Heart right ventricle (tissue), 16 donors: ENCODE measurements at places on chromosomes 1 and 21. TPM values are rescaled to one million over a fixed set of nuclear protein-coding genes. Genes with fewer than 3 reads are reported as not detected.

DNA sequence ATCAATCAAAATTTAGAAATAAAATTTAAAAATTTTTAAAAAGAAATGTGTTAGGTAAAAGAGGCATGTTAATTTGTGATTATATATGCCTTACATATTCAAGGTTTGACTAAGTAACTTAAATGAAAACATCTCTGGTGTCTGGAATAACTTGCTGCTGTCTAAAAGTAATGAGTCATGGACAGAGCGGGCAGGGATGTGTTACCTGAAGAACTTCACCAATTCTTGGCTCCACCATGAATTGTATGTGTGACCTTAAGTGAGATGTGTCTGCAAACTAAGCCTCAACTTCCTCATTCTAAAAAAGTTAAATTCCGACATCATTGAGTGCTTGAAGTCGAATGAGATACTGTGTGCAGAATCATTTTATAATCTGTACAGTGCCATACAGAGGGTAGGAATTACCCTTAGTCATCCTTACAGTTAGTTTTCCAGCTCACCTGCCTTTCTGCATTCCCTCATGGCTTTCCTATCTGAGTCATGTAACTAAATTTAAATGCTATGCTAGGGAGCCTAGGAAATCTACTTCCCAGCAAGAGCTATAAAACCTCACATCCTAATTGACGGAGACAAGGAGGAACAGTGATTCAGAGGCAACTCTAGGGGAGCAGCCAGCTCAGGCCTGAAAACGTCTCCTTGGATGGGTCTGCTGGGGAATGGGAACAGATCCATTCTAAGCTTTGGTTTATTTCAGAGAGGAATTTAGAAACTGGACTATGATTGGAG lies 100.7 kb upstream of the TSPAN2 start:
- DNase-seq = no peak

The ATP1A2 gene
- 231 TPM for total RNA-seq

DNA sequence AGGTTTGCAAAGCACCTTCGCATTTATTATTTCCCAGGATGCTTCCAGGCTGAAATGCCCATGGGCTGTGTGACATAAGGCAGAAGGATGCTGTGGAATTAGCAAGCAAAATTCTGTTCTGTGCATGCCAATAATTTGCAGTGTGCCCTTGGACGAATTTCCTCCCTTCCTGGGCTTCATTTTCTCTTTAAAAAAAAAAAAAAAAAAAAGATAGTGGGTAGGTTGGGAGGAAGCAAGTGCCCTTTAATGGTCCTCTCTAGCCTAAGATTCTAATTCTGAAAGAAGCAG lies 2.5 kb upstream of the ID3 start:
- no peak for DNase-seq

The PWP2 gene
- total RNA-seq = 1.0 TPM

The ANGEL2 gene
- total RNA-seq = 13.8 TPM

DNA sequence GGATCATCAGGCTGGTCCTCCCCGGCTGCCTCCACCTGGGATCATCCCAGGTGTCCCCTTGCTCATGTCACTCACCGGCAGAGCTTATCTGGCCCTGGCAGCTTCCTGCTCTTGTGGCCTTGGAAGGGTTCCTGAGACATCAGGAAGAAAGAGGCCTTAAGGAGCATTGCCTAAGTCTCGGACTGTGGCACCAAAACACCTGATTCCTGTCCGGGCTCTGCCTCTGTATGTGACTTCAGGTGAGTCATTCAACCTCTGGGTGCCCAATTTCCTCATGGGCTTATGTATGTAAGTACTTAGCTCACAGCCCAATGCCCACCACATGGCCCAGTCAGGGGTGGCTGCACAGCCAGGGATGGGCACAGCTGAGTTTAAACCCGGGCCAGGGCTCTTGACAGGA lies 255.9 kb upstream of the VAMP3 start:
- no peak for DNase-seq

The CFAP74 gene
- total RNA-seq = not detected

GRCh38 chr1:242522996-242523718 lies 1.3 kb downstream of the PLD5 start:
- no peak for DNase-seq

DNA sequence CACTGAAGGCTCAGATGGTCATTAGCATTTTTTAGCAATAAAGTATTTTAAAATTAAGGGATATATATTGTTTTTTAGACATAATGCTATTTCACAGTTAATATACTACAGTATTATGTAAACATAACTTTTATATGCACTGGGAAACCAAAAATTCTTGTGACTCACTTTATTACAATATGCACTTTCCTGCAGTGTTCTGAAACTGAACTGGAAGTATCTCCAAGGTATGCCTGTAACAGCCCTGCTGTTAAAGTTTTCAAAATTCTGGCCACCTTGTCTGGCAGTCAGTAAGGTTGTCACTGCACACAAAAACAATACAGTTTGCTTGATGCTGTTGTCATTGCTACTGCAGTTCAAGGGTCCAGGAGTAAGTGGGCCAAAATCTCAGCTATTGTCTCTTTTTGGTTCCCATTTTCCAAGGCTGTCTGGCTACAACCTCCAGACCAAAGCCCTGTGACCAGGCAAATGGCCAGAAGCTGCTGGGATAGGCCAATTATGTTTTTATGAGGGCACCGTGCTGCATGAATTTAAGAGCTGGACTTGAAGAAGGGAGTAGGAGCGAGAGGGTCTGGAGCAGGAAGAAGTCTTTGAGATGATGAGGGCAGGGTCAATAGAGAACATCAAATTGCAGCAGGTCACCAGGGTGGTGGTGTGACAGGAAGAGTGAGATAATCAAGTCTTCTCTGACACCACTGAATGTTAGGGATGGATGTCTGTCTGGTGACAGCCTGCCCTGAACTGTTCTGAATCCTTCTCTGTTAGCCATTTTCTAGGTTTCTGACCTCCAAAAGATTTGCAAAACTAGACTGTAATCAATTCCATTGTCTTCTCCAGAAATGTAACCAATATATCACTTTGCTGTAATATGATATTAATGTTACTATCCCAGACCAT lies 82.3 kb upstream of the CACHD1 start:
- no peak for DNase-seq

- DNase-seq = no peak
Measured at GRCh38 chr1:240287722-240288121, 196.0 kb downstream of the FMN2 start.

GRCh38 chr1:41238311-41238988 lies 3.7 kb downstream of the SCMH1 start:
- no peak for DNase-seq

- DNase-seq = no peak
Measured at GRCh38 chr1:156583821-156584622, 4.5 kb downstream of the TTC24 start.

DNA sequence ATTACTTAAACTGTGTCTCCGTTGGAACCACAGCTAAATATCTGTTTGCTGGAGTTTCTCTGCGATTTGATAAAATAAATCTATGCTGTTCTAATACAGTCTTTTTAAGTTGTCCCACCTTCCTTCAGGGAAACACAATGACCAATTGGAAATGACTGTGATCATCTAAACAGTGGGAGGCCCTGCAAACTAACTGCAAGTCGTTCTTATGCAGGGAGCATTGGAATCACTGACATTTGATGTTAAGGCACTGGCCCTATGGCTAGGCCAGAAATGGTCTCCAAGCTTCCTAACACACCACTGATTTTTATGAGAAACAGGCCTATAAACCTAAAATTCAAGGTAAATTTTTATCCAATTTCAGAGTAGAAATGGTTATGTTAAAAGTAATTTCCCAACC lies 645.2 kb downstream of the LMO4 start:
- DNase-seq = no peak

DNA sequence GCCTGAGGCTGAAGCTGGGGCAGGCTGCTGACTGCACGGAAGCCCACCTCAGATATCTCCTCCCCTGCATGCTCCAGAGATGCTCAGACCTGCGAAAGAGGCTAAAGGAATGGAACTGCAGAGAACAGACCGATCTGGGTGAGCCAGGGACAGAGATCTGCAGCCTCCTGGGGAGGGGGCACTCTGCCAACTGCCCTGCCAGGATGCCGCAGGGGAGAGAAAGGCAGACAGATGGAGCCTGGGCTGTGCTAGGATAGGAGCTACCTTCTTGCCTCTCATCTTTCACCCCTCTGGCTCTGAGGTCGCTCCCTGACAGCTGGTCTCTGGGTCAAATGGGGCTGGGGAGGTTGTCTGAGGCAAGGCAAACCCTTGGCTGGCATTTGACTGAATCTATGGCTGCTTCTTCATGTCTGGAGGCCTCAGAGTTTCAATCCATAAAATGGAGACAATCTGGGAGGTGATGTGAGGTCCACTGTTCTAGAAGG lies 238.2 kb downstream of the GRIK3 start:
- no peak for DNase-seq

DNA sequence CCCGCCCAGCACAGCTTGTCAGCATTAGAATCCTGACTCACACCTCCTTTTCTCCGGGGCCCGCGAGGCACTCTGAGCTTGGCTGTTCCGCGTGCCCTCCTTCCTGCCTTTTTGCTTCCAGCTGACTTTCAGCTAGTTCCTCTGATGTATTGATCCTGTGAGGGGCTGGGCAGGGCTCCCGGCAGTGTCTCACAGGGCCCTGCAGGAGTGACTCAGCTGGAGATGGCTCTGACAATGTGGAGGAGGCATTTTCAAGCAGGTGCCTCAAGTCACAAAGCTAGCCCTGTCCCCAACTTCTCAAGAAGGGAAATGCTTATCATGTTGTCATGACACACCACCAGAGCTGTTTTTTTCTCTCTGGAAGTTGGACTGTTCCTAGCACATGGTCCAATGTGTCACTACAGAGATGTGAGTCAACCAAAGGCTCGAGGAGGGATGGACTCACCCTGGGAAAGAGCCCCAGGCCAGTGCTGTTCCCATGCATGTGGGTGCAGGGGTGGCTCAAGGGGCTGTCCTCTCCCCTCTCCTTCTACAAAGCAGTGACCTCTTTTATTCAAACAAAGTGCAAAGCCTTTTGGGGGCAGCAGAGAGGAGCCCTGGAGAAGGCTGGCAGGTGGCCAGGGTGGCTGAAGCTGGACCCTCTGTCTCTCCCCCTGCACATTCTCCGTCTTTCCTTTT lies 30.6 kb downstream of the SYT6 start:
- DNase-seq = no peak

The CHI3L1 gene
- 0.15 TPM for total RNA-seq

GRCh38 chr1:95196017-95196416 lies 38.0 kb upstream of the RWDD3 start:
- no peak for DNase-seq

The TRNP1 gene
- 27.2 TPM for total RNA-seq

- DNase-seq = no peak
Measured at GRCh38 chr1:195472291-195472690, 1135.9 kb downstream of the KCNT2 start.

- no peak for DNase-seq
Measured at GRCh38 chr1:30645807-30646206, 77.6 kb downstream of the MATN1 start.

- DNase-seq = no peak
Measured at GRCh38 chr1:241610056-241610815, 29.9 kb downstream of the CHML start.

GRCh38 chr1:76418531-76418930 lies 344.0 kb downstream of the ST6GALNAC3 start:
- DNase-seq = no peak

GRCh38 chr1:156822680-156823079 lies 6.0 kb upstream of the SH2D2A start:
- DNase-seq = no peak

The GPR137B gene
- 30.6 TPM for total RNA-seq

- no peak for DNase-seq
Measured at GRCh38 chr1:19325958-19326747, 14.0 kb downstream of the SLC66A1 start.

DNA sequence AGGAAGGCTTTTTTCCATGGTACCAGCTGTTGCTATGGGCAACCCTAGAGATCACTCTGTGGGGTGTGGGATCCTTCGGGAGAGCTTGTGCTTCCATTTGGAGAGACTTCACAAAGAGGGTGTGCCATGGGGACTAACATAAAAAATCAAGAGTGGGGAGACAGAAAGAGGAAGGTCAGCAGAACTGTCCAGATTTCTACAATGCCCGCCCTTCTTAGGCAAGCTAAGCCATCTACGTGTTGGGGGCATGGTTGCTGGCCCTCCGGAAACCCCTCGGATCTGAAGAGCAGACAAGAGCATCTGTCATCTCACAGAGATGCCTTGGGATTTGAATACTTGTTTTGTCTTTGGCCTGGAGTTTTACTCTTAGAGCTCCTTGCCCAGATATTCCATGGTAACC lies 83.9 kb upstream of the ZNF648 start:
- no peak for DNase-seq

DNA sequence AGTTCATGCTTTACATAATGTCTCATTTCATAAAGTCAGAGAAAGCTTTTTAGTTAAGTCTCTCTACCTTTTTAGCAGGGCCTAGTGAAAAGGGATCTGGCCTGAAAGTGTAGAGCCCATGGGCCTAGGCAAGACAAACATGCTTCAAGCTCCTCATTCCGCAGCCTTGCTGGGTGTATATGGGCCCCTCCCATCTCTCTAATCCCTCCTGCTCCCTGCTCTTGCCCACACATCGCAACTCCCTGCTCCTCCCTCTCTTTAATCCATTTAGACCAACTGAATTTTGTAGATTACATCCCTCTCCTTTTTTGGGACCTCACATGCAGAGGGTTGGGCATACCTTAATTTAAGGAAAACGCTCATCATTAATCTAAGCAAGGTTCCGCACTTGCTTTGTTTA lies 42.3 kb upstream of the CCDC190 start:
- DNase-seq = no peak

- no peak for DNase-seq
Measured at GRCh38 chr21:36804874-36805611, 106.1 kb downstream of the SIM2 start.

- DNase-seq = no peak
Measured at GRCh38 chr1:205794011-205794730, 18.8 kb downstream of the SLC41A1 start.

The PERM1 gene
- 81.3 TPM for total RNA-seq

The BRDT gene
- total RNA-seq = not detected

The AMPD1 gene
- total RNA-seq = not detected

GRCh38 chr1:170806961-170807360 lies 128.4 kb upstream of the MROH9 start:
- no peak for DNase-seq

The TEX38 gene
- not detected for total RNA-seq

DNA sequence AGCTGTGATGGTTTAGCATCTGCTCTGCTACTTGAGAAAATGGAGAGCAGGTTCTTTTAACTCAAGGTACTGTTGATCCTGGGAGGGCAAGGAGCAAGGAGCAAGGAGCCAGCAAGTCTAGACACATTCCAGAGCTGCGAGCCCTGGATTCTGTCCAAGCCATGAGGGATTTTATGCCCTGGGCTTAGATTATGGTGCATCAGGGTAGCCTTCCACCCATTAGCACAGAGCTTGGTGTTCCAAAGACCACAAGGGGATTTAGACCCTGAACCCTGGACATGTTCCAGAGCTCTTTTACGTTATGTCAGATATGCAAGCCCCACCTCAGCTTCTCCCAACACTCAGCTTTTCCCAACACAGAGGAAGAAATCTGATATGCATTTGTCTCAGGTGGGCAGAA lies 2.0 kb upstream of the OR14I1 start:
- no peak for DNase-seq

The PRDM15 gene
- 3.4 TPM for total RNA-seq
